Esophagus muscularis mucosa (tissue), 4 donors: ENCODE measurements at places on chromosomes 3 and 15. TPM values are rescaled to one million over a fixed set of nuclear protein-coding genes. Genes with fewer than 3 reads are reported as not detected.

Gene GUCA1C
- not detected for total RNA-seq

Gene LINS1
- total RNA-seq = 11.7 TPM

Gene NOX5
- total RNA-seq = 0.66 TPM

Gene KLF15
- total RNA-seq = 84.7 TPM

Gene CHRD
- total RNA-seq = 16.1 TPM

Gene CD200
- 7.3 TPM for total RNA-seq

Gene TRH
- 0.33 TPM for total RNA-seq

Gene LARP6
- 21.2 TPM for total RNA-seq

Gene RPP25
- total RNA-seq = 7.2 TPM

Gene AP4E1
- 13.2 TPM for total RNA-seq

Gene MAP6D1
- 2.3 TPM for total RNA-seq

Gene GABRA5
- 103 TPM for total RNA-seq

Gene NPAP1
- not detected for total RNA-seq

Gene SAMD7
- not detected for total RNA-seq

Gene SMARCC1
- 46.1 TPM for total RNA-seq

Gene SEMA6D
- total RNA-seq = 5.2 TPM

Gene GLCE
- 9.9 TPM for total RNA-seq

Gene ZNF860
- total RNA-seq = 0.32 TPM

Gene SLC27A2
- not detected for total RNA-seq
